ENCODE measurements at places on chromosomes 4 and X.

- no peak for DNase-seq
These were observed 81.4 kb upstream of the GPR34 start for GRCh38 chrX:41607264-41607832.

GRCh38 chr4:7646384-7647061, 211.8 kb upstream of the PSAPL1 start:
- no peak for DNase-seq

- DNase-seq: no peak
These were observed 69.0 kb downstream of the KLHL13 start for GRCh38 chrX:118047446-118048186.

DNA sequence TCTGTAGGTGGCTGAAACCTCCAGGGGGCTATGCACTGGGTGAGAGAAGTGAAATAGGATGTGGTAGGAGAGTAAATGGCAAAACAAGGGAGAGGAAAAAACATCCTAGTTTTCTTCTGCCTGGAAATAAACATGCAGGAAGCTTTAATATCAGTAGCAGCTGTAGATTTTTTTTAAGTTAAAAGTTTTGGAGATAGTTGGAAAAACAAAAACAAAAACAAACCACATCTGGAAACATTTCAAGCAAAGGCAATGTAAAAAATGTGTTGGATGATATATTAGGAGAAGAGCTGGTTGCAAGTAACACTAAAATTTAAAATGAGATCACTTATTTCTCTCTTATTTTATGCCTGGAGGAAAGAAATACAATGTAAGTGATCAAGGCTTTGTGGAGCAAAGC, 388.0 kb downstream of the SPRY1 start:
- DNase-seq: no peak

- no peak for DNase-seq
These were observed 74.0 kb upstream of the CENPE start for GRCh38 chr4:103272174-103272573.

GRCh38 chr4:137427411-137427810, 104.9 kb downstream of the PCDH18 start:
- DNase-seq: no peak
